ENCODE measurements at places on chromosomes 7 and 10. TPM values are rescaled to one million over a fixed set of nuclear protein-coding genes. Genes with fewer than 3 reads are reported as not detected.
A peak's percentile ranks its signal among the peaks of the same experiment; 100 is the strongest.

The BEND7 gene
- total RNA-seq, result not detected

The APBB1IP gene
- total RNA-seq, result 80.9 TPM

DNA sequence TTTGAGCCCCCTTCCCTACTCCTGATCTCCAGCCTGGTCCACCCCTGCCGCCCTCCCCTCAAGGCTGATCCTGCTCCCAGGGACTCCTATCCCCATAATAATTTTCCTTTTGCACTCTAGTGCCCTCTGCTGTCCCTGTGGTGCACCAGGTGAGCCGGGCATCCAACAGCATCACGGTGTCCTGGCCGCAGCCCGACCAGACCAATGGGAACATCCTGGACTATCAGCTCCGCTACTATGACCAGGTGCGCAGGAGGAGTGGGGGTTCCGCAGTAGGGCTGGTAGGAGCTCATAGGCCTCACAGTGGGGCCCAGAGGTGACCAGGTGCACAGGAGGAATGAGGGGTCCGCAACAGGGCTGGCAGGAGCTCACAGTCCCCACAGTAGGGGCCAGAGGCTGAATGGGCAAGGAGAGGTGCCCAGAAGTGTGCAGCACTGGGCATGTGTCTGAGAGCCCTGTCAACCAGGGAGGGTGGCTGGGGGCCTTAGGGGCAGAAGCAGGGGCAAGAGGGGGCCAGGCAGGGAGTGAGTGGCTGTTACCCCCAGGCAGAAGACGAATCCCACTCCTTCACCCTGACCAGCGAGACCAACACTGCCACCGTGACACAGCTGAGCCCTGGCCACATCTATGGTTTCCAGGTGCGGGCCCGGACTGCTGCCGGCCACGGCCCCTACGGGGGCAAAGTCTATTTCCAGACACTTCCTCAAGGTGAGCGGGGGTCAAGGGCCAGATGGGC, 11.7 kb downstream of the EPHB6 start:
- no peaks in the 10 kb centered on the region for H3K27me3 ChIP-seq
- peak; percentile 18 for DNase-seq
- no peaks in the 10 kb centered on the region for H3K4me1 ChIP-seq
- no peak overlapping the region for H3K27ac ChIP-seq
- no peaks in the 10 kb centered on the region for H3K36me3 ChIP-seq

DNA sequence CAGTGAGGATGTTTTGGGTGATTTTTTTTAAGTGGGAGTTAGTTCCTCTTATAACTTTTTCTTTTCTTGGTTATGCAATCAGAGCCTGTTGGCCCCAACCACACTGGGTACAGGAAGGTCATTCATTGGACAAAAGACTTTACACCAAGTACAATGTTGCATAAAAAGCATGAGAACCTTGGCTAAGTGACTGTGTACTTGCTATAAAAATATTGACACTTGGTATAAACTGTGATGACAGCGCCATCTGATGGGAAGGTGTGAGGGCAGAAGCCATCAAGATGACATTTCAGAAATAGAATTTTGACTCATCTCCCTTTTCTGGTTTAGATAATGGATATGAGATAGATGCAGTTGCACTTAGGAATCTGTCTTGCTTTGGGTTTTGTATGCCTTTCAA, 126.4 kb upstream of the CCDC6 start:
- H3K4me1 ChIP-seq, result peaks cover 2% of the 10 kb centered on the region
- DNase-seq, result peak; percentile 45
- H3K4me3 ChIP-seq, result no peak overlapping the region
- H3K27me3 ChIP-seq, result no peaks in the 10 kb centered on the region

DNA sequence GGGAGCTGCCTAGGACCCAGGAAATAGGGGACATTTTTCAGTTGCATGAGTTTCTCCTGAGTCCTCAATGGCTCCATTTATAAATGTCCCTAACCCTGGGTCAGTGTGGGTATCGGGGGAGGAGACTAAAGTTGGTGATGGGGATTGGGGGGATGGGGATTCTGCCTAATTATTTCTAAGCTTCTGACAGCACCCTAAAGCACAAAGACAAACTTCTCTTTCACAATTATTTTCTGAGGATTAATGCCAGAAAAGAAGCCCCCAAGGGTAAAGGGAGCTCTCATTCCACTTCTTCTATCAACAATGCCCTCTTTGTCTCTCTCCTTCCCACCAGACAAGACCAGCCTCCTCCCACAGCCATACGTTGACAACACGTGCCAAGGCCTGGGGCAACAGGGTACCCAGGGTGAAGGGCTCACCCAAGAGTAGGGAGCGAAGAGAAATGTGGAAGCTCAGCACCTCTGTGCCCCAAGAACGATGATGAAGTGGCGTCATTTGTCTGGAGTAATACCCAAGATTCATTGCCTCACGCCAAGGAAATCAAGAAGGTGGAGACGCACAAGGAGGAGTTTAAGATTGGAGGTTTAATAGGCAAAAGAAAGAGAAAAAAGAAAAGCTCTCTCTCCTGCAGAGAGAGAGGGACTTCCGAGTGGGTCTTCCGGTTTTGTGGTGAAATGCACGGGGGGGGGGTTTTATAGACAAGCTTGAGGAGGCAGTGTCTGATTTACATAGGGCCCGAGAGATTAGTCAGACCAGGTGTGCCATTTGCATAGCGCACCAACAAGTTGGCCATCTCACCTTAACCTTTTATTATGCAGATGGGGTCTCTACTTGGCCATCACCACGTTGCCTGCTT, 14.4 kb upstream of the GJC3 start:
- H3K27me3 ChIP-seq, result peaks cover 30% of the 10 kb centered on the region
- no peak overlapping the region for H3K27ac ChIP-seq
- H3K36me3 ChIP-seq, result peaks cover 5% of the 10 kb centered on the region
- peaks cover 3% of the 10 kb centered on the region for H3K4me1 ChIP-seq
- H3K4me3 ChIP-seq, result no peak overlapping the region

GRCh38 chr7:63114371-63114985, 884.2 kb upstream of the ZNF722 start:
- H3K27ac ChIP-seq, result no peak overlapping the region
- no peak overlapping the region for H3K4me3 ChIP-seq
- H3K27me3 ChIP-seq, result no peaks in the 10 kb centered on the region
- H3K36me3 ChIP-seq, result no peaks in the 10 kb centered on the region

The ABI1 gene
- 76.9 TPM for total RNA-seq

GRCh38 chr7:85673876-85674275, 487.0 kb upstream of the SEMA3D start:
- H3K36me3 ChIP-seq, result no peaks in the 10 kb centered on the region
- H3K27me3 ChIP-seq, result no peaks in the 10 kb centered on the region
- no peak overlapping the region for H3K4me3 ChIP-seq
- DNase-seq, result no peak
- H3K27ac ChIP-seq, result no peak overlapping the region

All from activated CD4-positive, alpha-beta memory T cell treated with anti-CD3 and anti-CD28 coated beads, Interleukin-2, amount 10 ng/mL, durations not matched to agents 7 days and 5 days (primary cell).